ENCODE measurements at places on chromosomes 13 and 19.
A peak's percentile ranks its signal among the peaks of the same experiment; 100 is the strongest.

DNA sequence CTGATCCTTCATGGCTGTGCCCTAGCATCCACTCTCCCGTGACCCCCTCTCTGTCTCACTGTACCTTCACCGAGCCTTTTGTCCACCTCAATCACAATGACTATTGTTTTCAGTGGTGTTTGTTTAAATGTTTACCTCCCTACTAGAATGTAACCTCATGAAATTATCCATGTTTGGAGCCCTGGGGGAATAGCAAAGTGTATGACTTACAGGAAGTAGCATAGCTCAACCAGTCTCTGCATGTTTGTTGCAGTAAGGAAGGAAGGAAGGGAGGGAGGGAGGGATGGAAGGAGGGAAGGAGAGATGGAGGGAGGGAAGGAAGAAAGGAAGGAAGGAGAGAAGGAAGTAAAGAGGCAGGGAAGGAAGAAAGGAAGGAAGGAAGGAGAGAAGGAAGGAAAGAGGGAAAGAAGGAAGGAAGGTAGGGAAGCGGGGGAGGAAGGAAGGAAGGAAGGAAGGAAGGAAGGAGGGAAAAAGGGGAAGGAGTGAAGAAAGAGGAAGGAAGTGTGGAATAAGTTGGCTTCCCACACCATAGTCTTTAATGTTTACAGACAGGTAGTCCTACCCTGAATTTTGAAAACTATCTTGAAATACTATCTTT is 421.4 kb downstream of the COG6 start:
- no peak for DNase-seq

DNA sequence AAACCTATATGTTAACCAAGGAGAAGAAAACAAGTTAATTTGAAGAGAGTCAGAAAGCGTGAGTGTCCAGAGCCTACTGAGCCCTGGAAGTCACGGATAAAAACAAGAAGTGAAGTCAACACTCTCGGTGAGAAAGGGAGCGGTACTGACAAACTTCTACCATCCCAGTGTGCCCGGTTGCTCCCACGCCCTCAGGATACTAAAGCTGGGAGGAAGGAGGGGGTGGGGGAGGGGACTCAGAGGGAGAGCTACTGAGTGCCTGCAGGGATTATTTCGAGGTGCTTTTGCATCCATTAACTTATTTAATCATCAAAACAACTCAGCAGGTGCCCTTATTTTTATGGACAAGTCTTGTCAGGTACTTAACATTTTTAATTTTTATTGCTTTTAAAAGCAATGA is 166.2 kb downstream of the ZIC5 start:
- no peak for DNase-seq

- DNase-seq = no peak
These were observed 1651.3 kb downstream of the SLITRK5 start for GRCh38 chr13:89322466-89322865.

- DNase-seq = no peak
These were observed 1018.0 kb upstream of the PCDH20 start for GRCh38 chr13:62433660-62434059.

- DNase-seq = no peak
These were observed 185.2 kb downstream of the KLF12 start for GRCh38 chr13:73948848-73949529.

DNA sequence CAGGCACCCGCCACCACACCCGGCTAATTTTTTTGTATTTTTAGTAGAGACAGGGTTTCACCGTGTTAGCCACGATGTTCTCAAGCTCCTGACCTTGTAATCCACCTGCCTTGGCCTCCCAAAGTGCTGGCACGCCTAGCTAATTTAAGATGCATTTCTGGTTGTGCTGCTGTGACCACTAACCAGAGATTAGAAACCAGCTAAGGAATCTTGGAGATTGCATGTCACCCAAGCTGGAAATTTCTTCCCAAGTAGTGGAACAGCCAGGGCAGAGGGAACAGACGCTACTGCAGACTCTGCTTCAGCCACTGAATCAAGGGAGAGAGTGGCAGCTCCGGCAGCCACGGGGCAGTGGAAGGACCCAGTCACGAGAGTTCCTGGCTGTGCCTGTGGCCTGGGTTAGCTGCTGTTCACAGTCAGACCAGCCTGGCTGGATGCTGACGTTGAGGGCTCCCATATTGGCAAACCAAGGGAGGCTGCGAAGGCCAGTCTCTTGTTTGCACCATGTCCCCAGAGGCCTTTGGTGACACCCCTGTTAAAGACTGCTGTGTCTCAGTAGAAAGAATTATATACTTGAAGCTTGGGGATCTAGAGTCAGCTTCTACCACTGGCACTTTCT is 7.9 kb downstream of the TPM4 start:
- no peak for DNase-seq

- DNase-seq = no peak
These were observed 964.8 kb downstream of the PCDH9 start for GRCh38 chr13:66265371-66265770.

DNA sequence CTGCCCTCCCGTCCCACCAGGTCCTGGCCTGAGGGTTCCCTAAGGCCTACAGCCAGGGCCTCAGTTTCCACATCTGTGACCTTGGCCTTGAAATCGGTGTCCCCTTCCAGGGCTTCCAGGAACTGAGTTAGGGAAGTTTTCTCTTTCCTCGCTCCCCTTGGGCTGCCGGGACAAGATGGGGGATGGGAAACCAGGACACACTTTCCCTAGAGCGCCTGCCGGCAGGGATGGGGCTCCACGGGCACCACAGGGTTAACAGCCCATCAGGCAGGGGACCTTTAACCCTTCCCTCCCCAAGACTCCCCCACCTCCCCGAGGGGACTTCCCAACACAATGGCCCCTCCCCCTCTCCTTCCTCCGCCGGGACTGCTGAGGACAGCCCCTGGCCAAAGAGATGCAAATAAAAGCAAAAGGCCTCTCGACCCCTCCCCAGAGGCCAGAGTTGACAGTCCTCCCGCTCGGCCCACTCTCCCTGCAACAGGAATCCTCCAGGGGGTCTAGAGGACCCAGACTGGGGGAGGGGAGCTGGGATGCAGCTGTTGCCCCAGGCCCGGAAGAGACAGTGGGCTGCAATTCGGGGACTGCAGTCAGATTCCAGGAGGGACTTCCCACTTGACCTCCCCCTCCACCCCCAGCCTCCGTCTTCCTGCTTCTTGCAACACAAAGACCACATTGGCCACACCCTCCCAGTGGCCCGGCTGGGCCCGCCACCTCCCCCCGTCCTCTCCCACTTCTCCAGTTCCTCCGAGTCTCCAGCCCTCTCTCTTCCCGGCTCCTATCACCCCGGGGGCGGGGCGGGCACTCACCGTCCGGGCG is 3.4 kb downstream of the BBC3 start:
- no peak for DNase-seq

GRCh38 chr19:1817553-1818179 is 5.6 kb upstream of the ATP8B3 start:
- DNase-seq = no peak

- DNase-seq = no peak
These were observed 55.4 kb upstream of the USE1 start for GRCh38 chr19:17159466-17160393.

GRCh38 chr13:111666164-111666776 is 345.8 kb downstream of the TEX29 start:
- DNase-seq = no peak

- peak; percentile 48 for DNase-seq
These were observed 31.5 kb upstream of the HIF3A start for GRCh38 chr19:46265217-46265828.

- no peak for DNase-seq
These were observed 12.6 kb downstream of the KLC3 start for GRCh38 chr19:45352914-45353796.

GRCh38 chr13:94239135-94239534 is 240.3 kb downstream of the DCT start:
- no peak for DNase-seq

- DNase-seq = no peak
These were observed 139.7 kb downstream of the FLT1 start for GRCh38 chr13:28355046-28355821.

GRCh38 chr13:44397766-44398223 is 24.2 kb downstream of the SERP2 start:
- DNase-seq = no peak

DNA sequence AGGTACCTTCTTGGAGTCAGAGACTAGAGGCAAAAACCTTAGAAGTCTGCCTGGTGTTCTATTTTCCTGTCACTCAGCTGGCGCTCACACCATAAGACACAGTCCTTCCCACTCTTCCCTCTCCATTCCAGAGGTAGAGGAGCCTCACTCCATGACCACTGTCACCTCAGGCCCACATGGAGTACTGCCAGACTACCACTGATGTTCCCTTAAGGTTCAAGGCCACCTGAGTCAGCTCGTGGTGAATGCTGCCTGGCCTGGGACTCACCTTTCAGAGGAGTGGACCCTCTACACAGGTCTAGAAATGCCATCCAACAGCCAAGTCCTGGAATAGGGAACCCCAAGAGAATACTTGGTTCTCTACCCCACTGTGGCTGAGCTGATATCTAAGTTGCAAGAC is 29.9 kb downstream of the RGCC start:
- no peak for DNase-seq

- DNase-seq = no peak
These were observed 4.7 kb downstream of the KCTD4 start for GRCh38 chr13:45196096-45196495.

GRCh38 chr19:40213882-40214570 is 4.2 kb downstream of the TTC9B start:
- DNase-seq = no peak

DNA sequence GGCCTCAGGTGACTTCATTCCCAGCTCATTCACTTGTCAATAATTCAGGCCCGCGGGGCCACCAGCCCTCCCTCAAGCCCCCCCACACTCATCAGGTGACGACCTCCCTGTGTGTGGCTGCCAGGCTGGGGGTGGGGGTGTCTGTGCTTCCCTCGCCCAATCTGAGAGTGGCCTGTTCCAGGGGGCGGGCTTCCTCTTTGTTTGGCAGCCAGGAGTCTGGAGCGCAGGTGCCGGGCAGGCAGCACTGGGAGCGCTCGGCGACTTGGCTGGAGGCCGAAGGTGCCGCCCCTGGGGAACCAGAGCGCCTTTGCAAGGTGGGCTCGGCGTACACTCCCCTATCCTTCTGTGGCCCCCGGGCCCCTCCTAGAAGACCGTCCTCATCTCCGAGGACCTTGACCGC is 5.4 kb upstream of the ZNF98 start:
- no peak for DNase-seq

DNA sequence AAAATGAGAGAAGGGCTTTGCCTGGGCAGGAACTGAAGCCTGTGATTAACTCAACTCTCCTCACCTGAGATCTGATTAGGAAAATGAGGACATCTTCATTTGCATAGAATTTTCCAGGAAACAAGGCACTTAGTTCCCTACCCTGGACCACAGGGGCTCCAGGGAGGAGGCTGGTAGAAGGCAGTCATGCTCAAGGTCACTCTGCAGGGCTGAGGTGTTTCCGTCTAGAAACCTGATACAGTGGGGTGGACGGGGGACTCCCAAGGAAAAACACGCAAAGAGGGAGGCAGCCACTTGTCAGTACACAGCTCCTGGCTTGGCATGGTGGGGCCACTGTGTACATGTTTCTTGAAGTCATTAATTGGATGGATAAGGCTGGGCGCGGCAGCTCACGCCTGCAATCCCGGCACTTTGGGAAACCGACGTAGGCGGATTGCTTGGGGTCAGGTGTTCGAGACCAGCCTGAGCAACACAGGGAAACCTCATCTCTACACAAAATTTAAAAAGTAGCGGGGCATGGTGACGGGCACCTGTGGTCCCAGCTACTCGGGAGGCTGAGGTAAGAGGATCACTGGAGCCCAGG is 6.0 kb downstream of the KLK14 start:
- no peak for DNase-seq

GRCh38 chr19:32105527-32106310 is 239.7 kb upstream of the ZNF507 start:
- no peak for DNase-seq

GRCh38 chr13:99648927-99649326 is 147.7 kb downstream of the TM9SF2 start:
- no peak for DNase-seq

GRCh38 chr19:14000691-14001375 is 5.3 kb downstream of the RFX1 start:
- DNase-seq = no peak

DNA sequence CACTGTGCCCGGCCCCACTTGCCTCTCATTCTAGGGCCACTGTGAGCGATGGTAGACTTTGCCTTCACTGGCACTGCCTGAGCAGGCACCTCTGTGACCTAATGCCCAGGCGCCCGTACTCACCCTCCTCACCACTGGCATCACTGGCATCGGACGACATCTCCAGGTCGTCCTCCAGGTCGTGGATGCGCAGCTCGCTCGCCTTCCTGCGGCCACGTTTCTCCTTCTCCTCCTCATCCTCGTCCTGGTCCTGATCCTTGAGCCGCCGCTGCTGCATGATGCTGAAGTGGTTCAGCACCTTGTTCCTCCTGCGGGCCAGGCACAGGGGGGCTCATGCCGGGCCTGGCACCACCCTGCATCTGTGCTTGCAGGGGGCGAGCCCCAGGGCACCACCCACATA is 7.5 kb upstream of the PSPN start:
- no peak for DNase-seq

- no peak for DNase-seq
These were observed 65.7 kb downstream of the CEBPG start for GRCh38 chr19:33438987-33439781.

GRCh38 chr13:20156702-20157101 is 4.2 kb downstream of the GJA3 start:
- DNase-seq = no peak

GRCh38 chr19:4009990-4010807 is 2.7 kb downstream of the PIAS4 start:
- no peak for DNase-seq

- DNase-seq = no peak
These were observed 8.5 kb upstream of the PEX11G start for GRCh38 chr19:7497292-7497691.

- DNase-seq = no peak
These were observed 15.7 kb upstream of the CD177 start for GRCh38 chr19:43337737-43338136.

DNA sequence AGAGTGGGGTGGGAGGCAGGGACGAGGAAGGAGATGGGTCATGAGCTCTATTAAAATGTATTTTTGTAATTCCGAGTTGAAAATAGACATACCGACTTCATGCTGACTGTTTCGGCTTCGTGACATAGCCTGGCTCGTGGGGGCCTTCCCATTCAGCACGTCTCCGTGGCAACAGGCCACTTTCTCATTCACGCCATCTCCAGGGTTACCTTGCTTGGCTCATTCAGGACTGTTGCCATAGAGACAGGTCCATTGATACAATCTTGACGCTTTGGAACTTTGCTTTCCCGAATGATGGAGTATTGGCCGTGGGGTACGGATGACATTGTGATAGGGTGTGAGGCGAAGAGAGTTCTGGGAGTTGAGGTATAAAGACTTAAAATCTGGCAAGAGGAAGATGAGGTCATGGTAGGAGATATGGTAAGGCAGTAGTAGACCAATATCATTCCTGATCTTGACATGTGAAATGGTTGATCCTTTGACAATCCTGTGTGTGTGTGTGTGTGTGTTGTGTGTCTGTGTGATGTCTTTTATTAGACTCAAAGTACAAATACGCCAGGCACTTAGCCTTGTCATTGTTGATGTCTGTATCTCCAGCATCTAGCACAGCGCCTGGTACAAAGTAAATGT is 97.3 kb downstream of the CACNA1A start:
- DNase-seq = peak; percentile 16

GRCh38 chr13:98032168-98032567 is 78.7 kb downstream of the IPO5 start:
- no peak for DNase-seq
